ENCODE measurements at places on chromosomes 3 and 15.
A peak's percentile ranks its signal among the peaks of the same experiment; 100 is the strongest.

GRCh38 chr3:170024581-170024980 is 13.2 kb upstream of the GPR160 start:
- DNase-seq, result no peak

- DNase-seq, result no peak
Observed at GRCh38 chr15:64944961-64945360, 33.3 kb downstream of the ANKDD1A start.

DNA sequence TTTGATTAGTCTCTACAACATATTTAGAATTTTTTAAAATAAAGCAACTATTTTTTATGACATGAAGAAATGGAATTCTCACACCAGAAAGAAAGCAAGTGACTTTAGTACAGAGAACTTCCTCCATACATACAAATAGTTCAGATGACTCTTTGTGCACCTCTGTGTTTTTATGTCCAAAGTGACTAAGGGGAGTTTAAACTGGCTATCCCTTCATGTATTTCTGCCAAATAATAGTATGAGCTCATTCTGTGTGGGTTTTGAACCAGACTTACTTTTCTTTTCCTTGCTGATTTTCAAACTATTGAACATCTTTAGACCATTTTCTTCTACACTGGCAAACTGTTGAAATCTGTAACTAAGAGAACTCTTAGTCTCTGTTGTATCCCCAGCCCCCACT is 196.3 kb downstream of the EPHA3 start:
- DNase-seq, result no peak

DNA sequence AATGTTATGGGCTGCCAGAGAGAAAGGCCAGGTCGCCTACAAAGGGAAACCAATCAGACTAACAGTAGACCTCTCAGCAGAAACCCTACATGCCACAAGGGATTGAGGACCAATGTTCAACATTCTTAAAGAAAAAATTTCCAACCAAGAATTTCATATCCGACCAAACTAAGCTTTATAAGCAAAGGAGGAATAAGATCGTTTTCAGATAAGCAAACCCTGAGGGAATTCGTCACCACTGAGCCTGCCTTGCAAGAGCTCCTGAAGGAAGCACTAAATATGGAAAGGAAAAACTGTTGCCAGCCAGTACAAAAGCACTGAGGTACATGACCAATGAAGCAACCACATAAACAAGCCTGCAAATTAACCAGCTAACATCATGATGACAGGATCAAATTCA is 33.1 kb downstream of the PYGO1 start:
- no peak for DNase-seq

DNA sequence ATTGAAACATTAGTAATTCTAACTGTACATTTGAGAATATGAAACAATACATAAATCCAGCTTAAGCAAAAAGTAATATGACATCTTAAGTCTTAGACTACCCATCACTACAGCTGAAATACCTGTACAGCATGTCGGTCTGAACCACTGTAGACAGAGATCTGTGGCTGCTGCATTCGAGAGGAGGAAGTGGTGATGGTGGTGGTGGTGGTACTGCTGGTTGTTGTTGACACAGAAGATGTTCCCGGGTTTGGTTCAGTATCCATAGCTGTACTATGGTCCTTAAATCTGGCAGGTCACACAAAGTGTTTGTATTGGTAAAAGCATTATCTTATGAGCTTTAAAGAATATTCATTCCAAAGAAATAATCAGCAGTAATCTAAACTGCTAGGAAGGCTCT is 2.9 kb downstream of the PHC3 start:
- DNase-seq, result no peak

DNA sequence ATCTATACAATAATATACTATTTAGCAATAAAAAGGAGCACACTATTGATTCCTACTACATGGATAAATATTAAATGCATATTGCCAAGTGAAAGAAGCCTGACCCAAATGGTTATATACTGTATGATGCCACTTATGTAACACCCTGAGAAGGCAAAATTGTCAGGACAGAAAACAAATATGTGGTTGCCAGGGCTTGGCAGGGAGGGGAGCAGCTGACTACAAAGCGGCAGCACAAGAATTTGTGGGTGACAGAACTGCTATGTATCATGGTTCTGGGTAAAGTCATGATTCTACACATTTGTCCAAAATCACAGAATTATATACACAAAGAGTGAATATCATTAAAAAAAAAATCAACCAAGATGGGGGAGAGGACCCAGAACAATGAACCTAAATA is 22.5 kb downstream of the TBC1D2B start:
- DNase-seq, result no peak

GRCh38 chr3:16359331-16359730 is 94.3 kb downstream of the OXNAD1 start:
- DNase-seq, result no peak

- DNase-seq, result no peak
Observed at GRCh38 chr15:27479296-27480140, 508.5 kb downstream of the GABRG3 start.

DNA sequence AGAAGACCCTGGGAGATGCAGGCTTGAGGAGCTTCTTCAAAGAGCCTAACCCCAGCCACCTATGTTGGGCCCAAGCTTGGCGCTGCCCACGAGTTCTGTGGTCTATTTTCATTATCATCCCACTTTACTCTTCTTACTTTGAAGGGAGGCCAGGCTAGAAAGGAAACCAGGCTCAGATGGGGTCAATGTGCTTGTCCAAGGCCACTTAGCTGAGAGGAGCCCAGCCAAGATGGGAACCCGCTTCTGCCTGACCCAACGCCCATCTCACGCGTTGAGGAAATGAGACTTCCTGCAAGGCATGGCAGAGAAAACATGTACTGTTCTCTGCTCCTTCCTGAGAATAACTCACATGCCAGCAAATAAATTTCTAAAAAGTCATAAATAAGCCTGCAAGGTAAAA is 486.3 kb upstream of the PROK2 start:
- DNase-seq, result no peak

GRCh38 chr3:128616516-128617269 is 33.9 kb downstream of the RPN1 start:
- no peak for DNase-seq

GRCh38 chr3:143529018-143529478 is 319.2 kb downstream of the SLC9A9 start:
- no peak for DNase-seq

- no peak for DNase-seq
Observed at GRCh38 chr3:57063032-57063431, 2.6 kb downstream of the SPATA12 start.

- peak; percentile 50 for DNase-seq
Observed at GRCh38 chr3:104825116-104825515, 541.6 kb upstream of the ALCAM start.

- DNase-seq, result no peak
Observed at GRCh38 chr3:8599146-8599545, 45.5 kb downstream of the SSUH2 start.

DNA sequence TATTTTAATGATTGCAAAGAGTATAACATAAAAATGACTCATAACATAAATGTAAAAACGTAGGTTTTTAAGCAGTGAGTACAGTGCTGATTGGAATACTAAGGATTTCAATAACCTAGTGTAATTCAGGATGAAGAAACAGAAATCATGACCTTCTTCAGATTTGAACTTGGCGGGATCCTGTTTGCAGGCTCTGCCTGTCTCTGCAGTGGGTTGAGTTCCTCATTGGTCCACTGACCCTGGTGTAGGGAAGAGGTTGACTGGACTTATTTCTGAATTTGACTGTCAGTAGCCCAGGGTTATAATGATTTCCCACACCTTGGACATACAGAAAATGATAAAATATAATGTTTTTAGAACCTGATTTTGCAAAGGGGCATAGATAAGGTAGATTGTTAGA is 171.7 kb downstream of the FNDC3B start:
- no peak for DNase-seq

- no peak for DNase-seq
Observed at GRCh38 chr3:49831341-49831740, 17.6 kb upstream of the UBA7 start.

GRCh38 chr3:27593173-27593572 is 109.0 kb upstream of the SLC4A7 start:
- no peak for DNase-seq

DNA sequence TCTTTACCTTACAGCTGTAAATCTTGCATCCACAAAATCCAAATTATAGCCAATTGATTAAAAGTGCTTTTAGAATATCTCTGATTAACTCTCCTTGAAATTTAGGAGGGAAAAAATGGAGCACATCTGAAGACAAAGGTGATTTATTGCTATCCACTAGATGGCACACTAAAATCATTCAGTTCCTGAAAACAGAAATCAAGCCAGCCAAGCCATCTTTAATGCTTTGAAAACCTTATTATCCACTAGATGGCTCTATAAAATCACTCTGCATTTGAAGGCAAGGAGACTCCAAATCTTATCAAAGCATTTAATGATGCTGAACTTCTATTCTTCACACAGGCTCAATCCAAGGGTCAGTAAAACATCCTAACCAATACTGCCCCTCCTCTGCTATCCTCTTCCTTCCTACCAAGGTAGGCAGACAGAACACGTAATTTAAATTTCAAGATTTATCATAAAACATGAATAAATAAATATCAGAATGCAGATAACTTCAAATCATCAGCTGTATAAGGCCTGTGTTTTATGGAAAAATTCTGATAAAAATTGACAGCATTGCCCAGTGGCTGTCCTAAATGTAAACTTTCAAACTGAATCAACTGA is 48.4 kb downstream of the GOLIM4 start:
- DNase-seq, result peak; percentile 17

GRCh38 chr3:28218071-28218916 is 23.1 kb upstream of the CMC1 start:
- no peak for DNase-seq

DNA sequence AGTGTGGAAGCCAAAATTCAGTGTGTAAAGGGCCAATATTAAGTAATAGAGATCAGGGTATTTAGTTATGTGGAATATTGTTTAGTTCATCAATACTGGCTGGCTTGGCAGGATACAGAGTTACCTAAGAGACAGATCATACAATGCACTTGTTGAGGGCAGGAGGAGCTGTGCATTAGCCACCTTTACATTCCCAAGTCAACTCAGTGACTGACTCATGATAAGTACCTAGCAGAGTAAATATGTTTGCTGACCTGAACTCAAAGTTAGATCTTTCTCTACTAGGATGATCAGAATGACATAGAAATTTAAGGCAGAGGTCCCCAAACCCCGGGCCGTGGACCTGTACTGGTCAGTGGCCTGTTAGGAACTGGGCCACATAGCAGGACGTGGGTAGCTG is 3.5 kb upstream of the ABHD17C start:
- DNase-seq, result no peak

GRCh38 chr3:80234706-80235105 is 466.9 kb upstream of the ROBO1 start:
- no peak for DNase-seq

DNA sequence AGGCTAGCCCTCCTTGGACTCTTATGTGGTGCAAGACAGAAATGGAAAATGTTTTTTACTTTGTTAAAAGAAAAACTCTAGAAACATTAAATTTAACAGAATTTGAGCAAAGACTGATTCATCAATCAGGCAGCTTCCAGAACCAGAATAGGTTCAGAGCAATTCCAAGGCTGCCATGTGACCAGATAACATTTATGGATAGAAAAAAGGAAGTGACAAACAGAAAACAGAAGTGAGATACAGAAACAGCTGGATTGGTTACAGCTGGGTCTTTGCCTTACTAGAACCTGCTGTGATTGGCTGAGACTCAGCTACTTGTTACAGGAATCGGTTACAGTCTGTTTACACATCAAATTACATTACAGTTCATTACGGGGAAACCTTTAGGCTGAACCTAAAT is 22.5 kb upstream of the OTOL1 start:
- DNase-seq, result no peak

- no peak for DNase-seq
Observed at GRCh38 chr15:27179789-27180188, 208.8 kb downstream of the GABRG3 start.

DNA sequence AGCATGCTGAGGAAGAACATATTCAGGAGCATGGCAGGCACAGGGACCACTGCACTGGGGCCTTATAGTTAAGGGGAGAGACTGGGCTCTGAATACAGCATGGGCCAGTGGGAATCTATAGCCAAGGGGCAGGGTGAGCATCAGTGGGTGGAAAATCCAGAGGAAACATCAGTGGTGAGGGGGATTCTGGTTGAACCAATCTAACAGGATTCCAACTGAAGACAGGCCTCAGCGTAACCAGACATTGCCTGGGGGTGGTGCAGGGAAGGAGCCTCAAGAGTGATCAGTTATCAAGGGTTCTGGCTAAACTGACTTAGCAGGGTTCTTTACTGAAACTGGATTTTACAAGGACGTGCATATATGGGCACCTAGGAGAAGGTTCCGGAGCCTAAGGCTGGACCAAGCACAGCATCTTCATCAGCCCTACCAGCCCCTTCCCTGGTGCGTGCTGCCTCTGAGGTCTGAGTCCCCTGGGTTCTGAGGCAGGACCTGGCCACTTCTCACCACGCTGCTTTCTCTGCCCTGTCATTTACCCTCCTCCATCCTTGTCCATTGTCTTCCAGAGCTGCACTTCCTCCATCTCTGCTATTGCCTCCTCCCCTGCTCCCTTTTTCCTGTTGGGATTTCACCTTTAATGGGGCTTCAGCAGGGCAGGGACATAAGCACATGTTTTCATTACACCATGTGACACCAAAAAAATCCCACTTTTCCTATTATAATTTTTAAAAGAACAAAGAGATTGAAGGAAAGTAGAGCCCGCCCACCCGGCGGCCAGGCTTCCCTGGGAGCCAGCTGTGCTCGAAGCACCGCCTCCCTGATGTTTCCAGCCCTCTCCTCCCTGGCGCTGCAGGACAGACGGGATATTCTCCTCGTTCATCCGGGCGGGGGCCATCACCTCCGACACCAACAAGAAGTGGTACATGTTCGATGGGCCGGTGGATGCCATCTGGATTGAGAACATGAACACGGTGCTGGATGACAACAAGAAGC is 52.1 kb downstream of the DNAH1 start:
- DNase-seq, result no peak

GRCh38 chr3:100425316-100425715 is 24.0 kb downstream of the LNP1 start:
- no peak for DNase-seq

DNA sequence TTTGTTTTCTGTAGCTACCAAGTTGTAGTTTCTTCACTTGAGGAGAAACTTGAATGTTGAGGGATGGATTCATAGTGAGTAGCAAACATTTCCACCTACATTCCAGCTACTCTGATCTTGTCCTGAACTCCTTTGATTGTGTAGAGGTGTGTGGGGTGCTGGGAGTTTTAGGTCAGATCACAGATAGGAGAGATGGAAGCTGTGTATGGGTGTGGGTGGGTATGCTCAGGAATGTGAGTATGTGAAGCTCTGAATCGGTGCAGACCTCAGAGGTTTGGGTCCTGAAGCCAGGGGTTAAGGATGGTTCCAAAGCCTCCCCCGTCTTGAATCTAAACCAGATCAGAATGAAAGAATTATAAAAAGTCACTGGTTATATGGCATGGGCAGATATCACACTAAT is 52.6 kb upstream of the VILL start:
- no peak for DNase-seq

Measured in iPS DF 19.7 (cell line).